Tongue (tissue), 3 donors: ENCODE measurements at places on chromosomes 1 and 21.

DNA sequence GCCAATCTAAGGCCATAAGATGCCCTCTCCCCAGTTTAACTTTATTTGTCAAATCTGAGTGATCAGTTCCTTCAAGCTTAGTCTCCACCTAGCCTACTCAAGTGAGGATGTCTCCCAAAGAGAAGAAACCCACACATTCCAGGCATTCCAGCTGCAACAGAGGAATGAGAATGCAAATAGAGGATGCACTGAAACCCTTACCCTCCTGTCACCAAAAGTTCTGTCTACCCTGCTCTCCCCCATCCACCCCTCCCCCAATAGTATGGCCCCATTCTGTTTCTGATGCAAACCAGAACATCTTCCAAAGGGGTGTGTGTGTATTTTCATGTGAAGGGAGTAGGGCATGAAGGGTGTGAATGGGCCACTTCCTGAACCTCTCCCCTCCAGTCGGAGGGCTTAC lies 3.0 kb downstream of the DUSP23 start:
- DNase-seq: no peak

- no peak for DNase-seq
These were observed 55.9 kb downstream of the LEPR start for GRCh38 chr1:65476327-65476726.

GRCh38 chr1:157803851-157804250 lies 16.1 kb downstream of the FCRL1 start:
- DNase-seq: no peak

DNA sequence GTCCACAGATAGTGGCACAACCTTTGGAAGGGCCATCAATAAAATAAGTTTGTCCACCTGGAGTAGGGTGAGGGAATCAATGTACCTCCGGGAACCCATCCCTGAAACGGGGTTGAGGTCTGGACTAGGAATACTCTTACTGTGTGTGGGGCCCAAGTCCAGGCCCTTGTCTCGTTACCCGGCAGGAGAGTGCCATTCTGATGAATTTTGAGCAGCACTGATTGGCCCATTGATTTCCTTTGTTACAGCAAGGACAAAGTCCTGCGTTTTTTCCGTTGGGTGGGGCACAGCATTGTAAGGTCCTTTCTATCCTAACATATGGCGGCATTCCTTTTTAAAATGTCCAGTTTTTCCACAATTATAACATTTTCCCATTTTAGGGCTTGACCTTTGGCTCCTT lies 75.2 kb downstream of the AXDND1 start:
- no peak for DNase-seq

DNA sequence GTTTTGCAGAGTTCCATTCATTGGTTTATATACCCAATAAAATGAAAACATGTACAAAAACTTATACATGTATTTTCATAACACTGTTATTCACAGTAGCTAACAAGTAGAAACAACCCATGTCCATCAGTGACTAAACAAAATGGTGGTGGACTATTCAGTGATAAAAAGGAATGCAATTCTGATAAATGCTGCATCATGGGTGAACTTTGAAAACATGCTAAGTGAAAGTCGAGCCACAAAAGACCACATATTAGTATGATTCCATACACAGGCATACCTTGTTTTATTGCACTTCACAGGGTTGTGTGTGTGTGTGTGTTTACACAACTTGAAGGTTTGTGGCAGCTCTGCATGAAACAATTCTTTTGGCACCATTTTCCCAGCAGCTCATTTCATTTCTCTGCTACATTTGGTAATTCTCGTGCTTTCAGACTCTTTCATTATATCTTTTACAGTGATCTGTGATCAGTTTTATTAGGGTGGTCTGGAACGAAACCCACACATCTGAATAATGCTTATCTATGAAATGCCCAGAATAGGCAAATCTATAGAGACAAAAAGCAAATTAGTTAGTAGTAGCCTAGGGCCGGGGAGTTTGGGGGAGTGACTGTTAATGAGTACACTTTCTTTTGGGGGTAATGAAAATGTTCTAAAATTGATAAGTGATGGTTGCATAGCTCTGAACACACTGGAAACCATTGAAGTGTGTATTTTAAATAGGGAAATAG lies 27.2 kb downstream of the RNF11 start:
- no peak for DNase-seq
